ENCODE measurements at places on chromosomes 1 and 21. TPM values are rescaled to one million over a fixed set of nuclear protein-coding genes. Genes with fewer than 3 reads are reported as not detected.

ANP32E gene
- 98.6 TPM for total RNA-seq

SPATA46 gene
- not detected for total RNA-seq

STXBP3 gene
- total RNA-seq = 20.3 TPM

CELSR2 gene
- total RNA-seq = 0.19 TPM

AKNAD1 gene
- total RNA-seq = not detected

OPRD1 gene
- not detected for total RNA-seq

C8A gene
- total RNA-seq = 0.19 TPM

STYXL2 gene
- 0.08 TPM for total RNA-seq

DNA sequence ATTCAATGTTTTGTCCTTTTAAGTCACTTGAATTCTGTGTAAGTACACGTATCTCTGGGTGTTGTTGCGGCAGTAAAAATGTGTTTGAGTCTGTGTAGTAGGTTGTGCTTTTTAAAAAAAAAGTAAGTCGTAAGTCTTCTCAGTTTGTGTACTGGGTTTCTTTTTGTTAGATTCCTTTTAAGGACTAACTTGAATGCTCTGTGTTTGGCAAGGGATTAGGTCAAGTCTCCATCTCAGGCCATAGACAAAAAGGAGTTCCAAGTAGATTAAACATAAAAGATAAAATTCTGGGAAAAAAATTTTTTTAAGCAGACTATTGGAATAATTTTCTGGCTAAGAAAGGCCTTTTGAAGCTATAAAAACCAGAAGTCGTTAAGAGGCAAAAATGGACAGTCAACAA lies 113.1 kb downstream of the ATP5PO start:
- no peak for DNase-seq

DNA sequence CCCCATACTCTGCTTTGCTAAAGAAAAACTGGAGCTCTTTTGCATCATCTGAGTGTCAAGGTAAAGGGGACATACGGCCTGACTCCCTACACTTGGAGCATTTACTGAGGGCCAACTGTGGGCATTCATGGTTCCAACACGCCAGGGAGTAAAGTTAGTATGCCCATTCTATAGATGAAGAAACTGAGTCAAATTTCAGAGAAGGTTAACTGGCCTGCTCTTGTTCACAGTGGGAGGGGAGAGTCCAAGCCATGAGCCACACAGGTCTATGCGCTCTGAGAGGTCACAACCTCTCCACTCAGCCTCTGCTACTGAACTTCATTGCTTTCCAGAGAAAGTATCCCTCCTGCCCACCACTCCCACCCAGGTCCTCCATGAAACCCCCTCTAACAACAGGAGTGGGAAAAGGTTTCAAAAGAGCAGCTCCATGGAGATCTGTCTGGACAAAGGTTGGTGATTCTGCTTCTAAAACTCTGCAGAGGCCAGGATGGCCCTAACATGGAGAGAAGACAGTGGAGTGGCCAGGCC lies 6.8 kb upstream of the KCNN3 start:
- no peak for DNase-seq

- no peak for DNase-seq
Measured at GRCh38 chr1:94106716-94107115, 14.2 kb downstream of the ABCA4 start.

DNA sequence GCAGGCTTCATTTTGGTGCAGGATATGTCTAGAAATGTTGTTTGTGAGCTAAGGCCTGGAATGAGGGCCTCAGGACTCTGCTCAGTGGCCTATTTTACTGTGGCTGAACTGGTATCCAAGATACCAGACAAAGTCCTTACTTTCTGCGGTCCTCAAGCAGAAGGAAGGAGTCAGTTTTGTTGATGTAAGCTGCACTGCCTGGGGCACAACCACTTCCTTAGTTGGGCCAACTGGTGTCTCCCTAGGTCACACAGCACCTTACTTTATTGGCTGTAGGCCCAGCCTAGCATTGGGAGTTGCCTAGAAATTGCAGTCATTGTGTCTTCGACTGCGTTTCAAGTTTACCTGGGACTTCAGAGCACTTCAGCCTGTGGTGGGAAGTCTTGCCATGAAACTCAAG lies 1322.7 kb downstream of the AMY1C start:
- no peak for DNase-seq

DNA sequence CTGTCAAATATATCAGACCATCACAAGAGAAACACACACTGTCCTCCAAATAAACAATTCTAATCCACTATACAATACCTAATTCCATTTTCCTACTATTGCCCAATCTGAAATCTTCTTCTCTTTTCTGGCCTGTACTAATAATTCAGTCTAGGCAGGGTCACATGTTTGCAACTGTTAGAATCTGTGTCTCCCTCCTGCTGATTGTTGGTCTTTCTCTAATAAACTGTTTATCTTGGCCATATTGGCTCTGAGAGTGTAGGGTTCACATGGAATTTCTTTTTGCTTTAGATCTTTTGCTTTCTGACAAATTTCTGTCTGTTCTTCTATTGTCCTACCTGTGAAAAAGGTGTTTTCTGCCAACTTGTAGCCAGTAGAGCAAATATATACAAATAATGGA lies 319.9 kb upstream of the ADAMTS5 start:
- DNase-seq = no peak

DNA sequence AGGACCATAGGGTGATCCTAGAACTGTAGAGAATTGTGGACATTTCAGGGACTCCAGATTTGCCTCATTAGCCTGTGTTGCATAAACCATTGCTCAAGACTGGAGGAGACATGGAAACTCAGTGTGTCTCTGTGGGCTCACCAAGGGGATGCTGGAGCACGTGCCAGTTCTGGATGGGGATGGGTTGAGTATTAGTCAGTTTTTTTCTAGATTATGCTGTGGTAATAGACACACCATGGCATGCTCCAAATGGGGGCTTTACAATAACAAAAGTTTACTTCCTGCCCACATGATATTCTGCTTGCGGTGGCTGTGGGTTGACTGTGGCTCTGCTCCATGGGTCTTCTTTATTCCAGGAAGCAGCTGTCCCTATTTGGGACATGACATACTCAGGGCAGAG lies 125.4 kb downstream of the FOXD2 start:
- DNase-seq = no peak

GRCh38 chr1:158400871-158401270 lies 1.6 kb upstream of the OR10T2 start:
- no peak for DNase-seq

GRCh38 chr1:43273708-43274107 lies 3.9 kb downstream of the TMEM125 start:
- no peak for DNase-seq

DNA sequence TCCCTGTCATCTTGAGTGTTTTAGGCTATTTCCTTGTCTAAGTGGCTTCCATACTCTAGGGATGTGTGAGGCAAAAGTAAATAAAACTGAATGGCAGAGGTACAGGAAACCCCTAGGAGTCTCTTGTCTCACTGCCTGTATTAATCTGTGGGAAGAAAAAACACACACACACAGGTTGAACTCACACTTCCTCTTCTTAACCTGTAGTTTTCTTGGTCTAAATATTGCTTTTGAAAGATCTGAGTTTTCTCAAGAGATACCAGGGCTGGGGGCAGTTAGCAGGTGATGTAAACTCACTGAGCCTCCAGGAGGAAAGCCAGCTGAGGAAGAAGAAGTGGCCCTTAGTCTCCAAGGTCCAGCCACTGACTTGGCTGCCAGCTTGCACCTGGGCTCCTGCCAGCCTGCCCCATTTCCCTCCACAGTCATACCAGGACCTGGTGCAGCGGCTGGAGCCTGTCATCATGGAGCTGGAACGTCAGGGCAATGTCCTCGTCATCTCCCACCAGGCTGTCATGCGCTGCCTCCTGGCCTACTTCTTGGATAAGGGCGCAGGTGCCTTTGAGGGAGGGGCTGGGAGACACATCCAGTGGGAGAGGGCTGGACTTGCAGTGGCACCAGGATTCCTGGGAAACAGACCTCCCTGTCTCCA lies 16.9 kb downstream of the PFKFB2 start:
- DNase-seq = no peak

DNA sequence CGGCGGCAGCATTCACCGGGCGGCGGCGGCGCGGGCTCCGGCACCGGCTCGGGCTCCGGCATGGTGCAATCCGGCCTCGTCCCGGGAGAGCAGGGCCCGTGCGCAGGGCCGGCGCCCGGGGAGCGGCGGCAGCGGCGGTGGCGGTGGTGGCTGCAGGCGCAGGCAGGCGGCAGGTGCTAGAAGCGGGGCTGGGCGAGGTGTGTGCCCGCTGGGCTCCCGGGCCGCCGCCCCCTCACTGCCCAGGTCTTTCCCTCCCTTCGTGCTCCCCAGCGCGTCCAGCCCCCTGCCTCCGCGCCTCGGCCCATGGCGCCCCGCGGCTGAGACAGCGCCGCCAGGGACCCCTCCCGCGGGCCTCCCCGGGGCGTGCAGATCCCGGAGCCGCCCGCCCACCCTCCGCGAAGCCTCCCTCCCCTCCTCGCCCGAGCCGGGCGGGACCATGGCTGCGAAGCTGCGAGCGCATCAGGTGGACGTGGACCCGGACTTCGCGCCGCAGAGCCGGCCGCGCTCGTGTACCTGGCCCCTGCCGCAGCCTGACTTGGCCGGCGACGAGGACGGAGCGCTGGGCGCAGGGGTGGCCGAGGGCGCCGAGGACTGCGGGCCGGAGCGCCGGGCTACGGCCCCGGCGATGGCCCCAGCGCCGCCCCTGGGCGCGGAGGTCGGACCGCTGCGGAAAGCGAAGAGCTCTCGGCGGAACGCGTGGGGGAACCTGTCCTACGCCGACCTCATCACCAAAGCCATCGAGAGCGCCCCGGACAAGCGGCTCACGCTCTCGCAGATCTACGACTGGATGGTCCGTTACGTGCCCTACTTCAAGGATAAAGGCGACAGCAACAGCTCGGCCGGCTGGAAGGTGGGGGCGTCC lies 492 bp downstream of the FOXO6 start:
- no peak for DNase-seq

GRCh38 chr1:34186741-34187494 lies 10.2 kb downstream of the C1orf94 start:
- DNase-seq = no peak

DNA sequence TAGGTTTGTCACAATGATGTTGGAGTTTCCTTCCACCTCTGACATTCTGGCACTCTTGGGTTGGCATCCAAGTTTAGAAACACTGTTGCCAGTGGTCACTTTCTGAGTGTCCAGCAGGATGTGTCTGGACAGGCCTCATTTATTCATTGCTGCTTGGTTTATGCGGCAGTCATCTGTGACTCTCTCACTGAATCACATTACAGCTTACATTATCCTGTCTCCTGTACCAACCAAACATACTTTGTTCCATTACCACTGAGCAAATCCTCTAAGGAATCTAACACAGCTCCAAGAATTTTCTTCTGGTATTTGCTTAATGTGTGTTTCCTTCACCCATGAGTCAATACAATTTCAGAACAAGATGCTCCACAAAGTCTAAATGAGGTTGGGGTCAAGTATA lies 19.9 kb downstream of the SGIP1 start:
- no peak for DNase-seq
